ENCODE measurements at places on chromosomes 1 and 21. TPM values are rescaled to one million over a fixed set of nuclear protein-coding genes. Genes with fewer than 3 reads are reported as not detected.

The OR6Y1 gene
- not detected for total RNA-seq

The KCNJ9 gene
- 0.09 TPM for total RNA-seq

The GNG12 gene
- total RNA-seq, result 14.3 TPM

The OLIG2 gene
- total RNA-seq, result 2.0 TPM

The PTCH2 gene
- 0.83 TPM for total RNA-seq

The NPR1 gene
- 8.9 TPM for total RNA-seq

The PTPN22 gene
- total RNA-seq, result not detected

The PPP1R8 gene
- 59.9 TPM for total RNA-seq

The PLA2G2A gene
- 7.1 TPM for total RNA-seq

The KLF17 gene
- 0.09 TPM for total RNA-seq

The GRIK1 gene
- total RNA-seq, result not detected

The FCRL5 gene
- 1.1 TPM for total RNA-seq

The SORT1 gene
- total RNA-seq, result 41.5 TPM

The TSNAX gene
- total RNA-seq, result 39.8 TPM

DNA sequence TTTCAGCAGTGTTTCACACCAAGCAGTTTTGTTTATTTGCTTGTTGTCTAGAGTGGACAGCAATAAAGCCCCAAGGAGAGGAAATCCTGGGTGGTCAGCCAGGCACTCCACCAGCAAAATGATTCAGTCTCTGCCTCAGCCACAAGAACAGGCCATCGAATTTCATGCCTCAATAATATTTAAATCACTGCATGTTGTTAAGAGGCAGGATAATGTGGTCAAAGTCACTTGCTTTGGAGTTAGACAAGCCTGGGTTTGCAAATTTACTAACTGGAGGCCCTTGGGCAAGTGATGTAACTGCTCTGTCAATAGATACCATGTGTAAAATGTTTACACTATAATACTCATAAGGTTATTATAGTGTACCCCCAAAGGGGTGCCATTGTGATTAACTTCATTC lies 349.6 kb downstream of the LMO4 start:
- no peak for DNase-seq

DNA sequence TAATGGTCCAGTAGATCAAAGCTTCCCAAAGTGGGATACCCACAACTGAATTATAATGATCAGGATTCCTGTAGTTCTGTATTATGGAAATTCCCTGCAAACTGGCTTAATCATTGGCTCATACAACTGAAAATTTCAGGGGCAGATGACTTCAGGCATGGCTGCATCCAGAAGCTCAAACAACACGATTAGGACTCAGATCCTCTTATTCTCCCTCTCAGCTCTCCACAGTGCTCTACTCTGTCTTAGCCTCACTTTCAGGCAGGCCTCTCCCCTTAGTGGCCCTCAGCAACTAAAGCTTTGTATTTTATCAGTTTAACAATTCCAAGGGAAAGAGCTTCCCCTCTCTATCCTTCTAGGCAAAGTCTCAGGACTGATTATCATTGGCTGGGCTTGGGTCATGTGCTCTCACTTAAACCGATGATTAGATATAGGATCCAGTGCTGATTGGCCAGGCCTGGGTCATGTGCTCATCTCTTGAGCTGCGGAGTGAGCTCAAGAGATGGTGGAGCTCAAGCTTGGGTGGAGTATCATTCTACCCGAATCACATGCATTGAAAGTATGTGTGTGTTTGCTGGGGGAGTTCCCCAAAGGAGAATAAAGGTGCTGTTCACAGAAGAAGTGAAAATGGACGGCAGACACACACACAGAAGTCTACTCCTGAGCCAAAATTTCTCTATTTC lies 57.9 kb upstream of the RUNX3 start:
- DNase-seq, result no peak

- DNase-seq, result no peak
Observed at GRCh38 chr1:25033828-25034705, 104.0 kb upstream of the RUNX3 start.

- no peak for DNase-seq
Observed at GRCh38 chr1:109816175-109816811, 52.6 kb upstream of the EPS8L3 start.

- no peak for DNase-seq
Observed at GRCh38 chr21:43332861-43333297, 94.1 kb downstream of the SIK1 start.

- DNase-seq, result no peak
Observed at GRCh38 chr1:221415651-221416050, 326.2 kb downstream of the DUSP10 start.

GRCh38 chr1:2148691-2149090 lies 45.9 kb downstream of the FAAP20 start:
- no peak for DNase-seq

GRCh38 chr1:1094981-1095380 lies 20.9 kb upstream of the RNF223 start:
- no peak for DNase-seq

GRCh38 chr1:2204415-2205190 lies 10.0 kb upstream of the FAAP20 start:
- DNase-seq, result peak; percentile 93

DNA sequence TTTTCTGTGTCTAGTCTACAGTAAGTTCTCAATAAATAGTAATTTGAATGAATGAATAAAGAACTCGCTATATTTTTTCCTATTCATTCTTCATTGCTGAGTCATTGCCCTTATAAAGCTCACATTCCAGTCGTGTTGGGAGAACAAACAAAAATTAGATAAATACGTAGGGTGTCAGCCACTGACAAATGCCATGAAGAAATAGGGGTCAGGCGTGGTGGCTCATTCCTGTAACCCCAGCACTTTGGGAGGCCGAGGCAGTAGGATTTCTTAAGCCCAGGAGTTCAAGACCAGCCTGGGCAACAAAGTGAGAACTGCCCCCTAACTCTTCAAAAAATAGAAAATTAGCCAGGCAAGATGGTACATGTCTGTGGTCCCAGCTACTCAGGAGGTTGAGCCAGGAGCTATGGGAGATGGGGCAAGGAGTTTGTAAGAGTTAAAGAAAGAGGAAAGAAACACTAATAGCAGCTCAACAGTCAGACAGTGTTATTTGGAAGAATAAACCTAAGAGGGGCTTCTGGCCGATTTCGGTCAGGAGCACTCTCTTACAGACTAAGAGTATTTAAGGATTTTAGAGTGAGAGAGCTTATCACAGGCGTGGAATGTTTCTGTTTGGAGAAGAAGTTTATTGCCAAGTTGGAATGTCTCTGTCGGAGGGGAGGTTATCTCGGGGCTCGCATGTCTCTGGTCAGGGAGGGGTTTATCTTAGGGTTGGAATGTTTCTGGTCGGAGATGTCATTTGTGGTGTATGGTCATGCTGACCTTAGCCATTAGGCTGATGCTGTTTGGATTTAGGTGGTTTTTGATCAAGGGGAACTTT lies 1.8 kb upstream of the CHML start:
- no peak for DNase-seq

DNA sequence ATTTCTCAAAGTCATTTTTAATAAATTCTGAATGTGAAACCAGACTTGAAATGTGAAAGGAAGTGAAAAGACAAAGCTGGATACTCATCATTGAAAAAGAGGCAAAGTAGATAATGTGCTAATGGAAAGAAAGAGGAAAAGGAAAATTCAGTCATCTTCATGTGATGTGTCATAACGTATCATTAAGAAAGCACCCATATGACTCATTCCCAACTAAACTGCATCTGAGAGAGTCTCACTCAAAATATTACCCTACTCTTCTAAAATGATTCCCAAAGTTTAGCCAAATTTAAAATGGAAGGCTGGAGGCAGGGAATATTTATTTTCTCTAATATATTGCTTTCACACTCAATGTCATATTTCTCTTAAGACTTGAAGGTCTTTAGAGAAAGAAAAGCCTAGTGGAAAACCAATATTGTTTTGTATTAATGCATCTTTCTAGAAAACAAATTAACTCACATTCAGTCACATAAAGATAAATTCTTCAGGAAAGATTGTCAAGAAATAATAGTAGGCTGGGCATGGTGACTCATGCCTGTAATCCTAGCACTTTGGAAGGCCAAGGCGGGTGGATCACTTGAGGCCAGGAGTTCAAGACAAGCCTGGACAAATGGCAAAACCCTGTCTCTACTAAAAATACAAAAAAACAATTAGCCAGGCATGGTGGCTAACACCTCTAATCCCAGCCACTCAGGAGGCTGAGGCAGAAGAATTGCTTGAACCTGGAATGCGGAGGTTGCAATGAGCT lies 129.9 kb downstream of the SLC30A10 start:
- DNase-seq, result no peak

DNA sequence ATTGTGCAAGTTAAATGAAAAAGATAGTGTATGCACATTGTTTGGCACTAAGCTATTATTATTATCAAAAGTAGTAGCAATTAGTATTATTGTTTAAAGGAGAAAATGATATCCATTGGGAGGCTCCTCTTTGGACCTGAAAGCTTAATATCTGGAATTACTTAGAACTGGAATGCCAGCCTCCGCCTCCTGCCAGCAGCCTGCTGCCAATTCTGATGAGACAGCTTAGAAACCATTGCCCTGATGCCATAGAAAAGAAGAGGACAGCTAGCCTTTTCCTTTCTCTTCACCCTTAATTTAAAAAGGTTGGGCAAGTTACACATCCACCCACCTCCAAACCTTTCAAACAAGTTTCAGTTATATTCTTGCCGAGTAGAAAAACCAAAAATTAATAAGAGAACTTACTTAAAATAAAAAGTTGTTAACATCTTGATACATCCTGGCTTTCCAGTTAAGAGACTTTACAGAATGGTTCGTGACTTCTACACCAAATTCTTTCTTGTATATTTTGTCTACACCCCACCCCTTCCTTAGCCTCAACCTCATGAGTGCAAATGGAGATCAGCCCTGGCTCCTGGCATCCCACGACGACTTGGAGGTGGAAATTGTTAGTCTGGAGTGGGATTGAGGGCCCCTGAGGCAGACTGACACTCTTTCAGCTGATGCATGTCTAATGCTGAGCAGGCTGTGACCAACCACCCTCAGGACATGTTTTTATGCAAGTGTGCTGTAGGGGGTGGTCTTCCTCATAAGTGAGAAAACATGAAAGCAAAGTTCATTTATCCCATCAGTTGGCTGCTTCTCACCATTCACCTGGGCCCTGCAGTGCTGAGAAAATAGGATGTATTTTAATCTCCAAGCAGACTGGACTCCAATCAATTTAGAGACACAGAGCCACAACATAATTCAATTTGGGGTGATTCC lies 120.6 kb downstream of the KCNJ15 start:
- DNase-seq, result no peak

GRCh38 chr1:202680586-202681352 lies 29.5 kb downstream of the SYT2 start:
- DNase-seq, result peak; percentile 69

GRCh38 chr1:201356236-201356635 lies 21.2 kb downstream of the TNNT2 start:
- DNase-seq, result no peak

- no peak for DNase-seq
Observed at GRCh38 chr1:74513411-74514300, 1.2 kb upstream of the LRRC53 start.

DNA sequence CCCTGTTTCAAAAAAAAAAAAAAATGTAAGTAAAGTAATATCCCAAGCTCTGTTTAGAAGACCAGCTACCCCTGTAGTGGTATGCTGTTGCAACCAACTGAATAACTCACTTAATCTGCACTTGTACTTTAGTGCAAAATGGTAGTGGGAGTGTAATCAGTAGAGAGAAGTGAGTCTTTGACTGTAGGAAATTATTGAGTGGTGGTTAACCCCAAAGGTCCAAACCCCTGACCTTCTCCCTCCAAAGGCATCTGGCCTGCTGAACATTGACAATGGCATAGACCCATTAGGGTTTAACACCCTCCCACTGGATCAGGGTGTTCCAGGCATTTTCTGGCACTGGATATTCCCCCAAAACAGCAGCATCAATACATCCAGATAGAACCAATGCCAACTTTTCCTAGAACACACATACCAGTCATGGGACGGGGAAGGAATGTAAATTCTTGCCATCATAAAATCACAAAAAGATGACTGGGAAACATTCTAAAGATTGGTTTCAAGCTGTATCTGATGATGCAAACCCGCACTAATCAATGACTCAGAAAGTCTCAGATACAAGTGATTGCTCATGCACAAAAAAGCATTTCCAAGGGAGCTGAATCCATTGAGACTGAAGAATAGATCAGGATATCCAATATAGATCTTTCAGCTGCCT lies 110.3 kb downstream of the MRPL39 start:
- DNase-seq, result no peak

Data from H9 (cell line).